ENCODE measurements at places on chromosomes 16 and 17.

DNA sequence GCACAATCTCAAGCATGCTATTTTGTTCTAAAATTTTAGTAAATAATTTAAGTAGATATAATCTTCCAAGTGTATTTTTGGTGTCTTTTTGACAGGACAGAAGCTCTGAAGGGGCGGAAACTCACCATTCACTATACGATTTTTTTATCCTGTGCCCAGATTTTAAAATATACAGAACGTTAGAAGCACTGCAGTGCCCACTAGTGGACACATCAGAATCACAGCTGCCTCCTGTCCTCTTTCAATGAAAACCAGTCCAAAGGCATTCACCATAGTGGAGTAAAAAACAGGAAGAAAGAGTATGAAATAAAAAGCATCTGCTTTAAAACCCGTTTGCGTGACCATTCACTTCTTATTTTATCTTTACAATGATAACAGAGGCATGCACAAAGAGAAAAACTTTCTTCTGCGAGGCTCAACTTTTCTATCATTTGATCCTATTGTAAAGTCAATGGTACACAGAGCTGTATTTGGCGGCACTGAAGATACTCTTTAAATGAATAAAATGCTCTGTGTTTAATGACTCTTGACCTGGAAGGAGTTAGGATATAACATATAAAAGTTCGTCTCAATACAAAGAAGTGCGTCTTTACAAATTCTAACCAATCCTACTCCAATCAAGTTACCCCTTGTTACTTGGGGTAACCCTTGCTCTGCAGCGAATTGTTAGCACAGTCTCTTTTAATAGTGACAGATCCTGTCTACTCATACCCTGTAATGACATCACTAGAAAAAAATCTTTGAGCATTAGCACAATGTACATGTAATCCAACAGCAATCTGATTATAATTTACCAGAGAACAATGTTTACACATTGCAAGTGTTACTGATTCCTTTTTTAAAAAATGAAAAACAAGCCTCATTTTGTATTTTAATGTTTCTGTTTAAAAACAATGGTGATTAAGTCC, 339.8 kb upstream of the PSMD7 start:
- DNase-seq = peak; percentile 16

GRCh38 chr17:45871718-45872117, 22.6 kb upstream of the MAPT start:
- DNase-seq = no peak

DNA sequence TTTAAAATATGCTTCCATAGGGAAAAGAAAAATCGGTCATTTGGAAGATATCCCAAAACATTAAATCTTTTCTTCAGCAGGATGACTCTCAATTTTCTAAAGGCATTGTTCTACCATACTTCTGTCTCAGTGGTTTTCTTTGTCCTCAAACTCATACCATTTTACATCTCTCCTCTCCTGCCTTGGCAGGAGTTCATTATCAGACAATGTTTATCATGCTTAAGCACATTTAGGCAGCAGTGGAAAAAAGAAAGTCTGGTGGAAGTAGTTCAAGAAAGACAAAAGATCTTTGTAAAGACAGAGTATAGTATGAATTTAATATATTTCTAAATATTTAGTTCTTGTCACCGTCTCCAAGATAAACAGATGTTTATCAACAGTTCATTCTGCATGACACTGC, 68.2 kb downstream of the CDK12 start:
- DNase-seq = no peak

DNA sequence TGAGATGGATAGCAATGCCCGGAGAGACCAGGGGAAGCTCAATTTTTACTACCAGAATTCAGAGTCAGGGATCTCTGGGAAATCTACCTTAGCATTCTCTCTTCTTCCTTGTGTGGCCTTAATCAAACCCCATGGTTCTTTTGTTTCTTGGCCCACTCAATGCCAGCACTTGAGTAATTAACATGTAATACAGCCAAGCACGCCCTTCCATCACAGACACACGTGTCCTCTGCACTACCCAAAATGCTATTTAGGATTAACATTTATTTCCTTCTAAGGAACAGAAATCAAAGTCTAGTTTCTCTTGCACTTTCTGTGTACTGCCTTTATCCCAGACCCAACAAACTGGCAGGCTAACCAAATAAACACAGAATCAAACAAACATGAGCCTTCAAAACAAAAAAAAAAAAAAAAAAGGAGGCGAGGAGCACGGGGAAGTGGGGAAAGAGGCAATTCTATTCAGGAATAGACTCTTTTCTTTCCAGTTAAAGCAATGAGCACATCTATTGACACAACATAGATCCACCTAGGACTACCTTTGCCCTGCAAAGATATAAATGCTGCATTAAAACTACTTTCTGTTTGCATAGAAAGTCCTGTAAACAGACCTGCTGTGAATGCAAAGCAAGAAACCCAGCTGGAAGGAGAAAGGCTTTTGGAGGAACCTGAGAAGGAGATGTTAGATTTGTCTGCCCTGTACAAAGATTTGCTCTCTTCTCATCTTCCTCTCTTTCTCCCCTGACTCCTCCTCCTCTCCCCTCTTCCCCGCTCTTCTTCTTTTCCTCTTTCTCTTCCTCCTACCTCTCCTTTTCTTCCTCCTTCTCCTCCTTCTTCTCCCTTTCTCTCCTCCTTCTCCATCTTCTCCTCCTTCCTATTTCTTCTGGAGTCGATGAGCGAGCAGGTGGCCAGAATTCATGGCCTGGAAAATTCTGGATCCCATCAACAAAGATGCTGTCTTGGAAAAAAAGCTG, 294.4 kb downstream of the NPIPA8 start:
- DNase-seq = no peak

GRCh38 chr16:4869147-4869805, 22.0 kb downstream of the UBN1 start:
- no peak for DNase-seq

GRCh38 chr16:85898521-85899442, at the start of gene IRF8:
Gene IRF8, plus strand, starts transcription at chr16:85899162. Its CDS starts 3,854 bp downstream, at chr16:85903016.
- DNase-seq = peak; percentile 62

DNA sequence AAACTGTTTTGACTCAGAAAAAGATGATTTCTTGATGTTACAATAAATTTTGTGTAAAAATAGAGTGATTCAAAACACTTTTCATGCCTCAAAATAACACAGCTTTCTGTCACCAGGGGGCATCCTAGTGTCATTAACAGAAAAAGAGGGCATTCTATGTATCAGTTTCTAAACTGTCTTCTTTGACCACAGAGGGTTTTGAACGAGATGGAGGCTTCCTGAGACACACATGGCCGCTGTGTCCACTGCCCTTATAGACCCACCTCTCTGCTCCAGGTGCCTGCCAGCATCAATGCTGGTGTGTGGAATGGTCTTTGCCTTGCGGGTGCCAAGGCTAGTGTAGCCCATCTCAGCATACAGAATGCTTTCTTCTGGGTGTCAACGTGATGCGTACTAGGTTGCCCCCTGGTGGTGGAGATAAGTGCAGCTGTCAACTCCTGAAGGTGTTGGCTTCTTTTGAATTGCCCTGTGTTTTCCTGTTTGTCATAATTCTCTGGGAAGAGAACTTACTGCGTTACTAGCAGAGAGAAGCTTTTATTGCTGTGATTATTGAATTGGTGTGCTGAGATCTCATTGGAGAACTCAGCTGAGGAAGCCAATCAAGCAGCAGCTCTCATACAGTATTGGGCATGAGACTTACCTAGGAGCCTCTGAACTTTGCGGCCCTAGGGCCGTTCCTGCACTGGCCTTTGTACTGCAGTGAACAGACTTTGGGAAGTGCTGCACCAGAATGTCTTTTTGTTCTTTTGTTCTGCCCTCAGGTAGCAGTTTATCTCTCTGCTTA, 38.6 kb downstream of the USP10 start:
- DNase-seq = peak; percentile 50

DNA sequence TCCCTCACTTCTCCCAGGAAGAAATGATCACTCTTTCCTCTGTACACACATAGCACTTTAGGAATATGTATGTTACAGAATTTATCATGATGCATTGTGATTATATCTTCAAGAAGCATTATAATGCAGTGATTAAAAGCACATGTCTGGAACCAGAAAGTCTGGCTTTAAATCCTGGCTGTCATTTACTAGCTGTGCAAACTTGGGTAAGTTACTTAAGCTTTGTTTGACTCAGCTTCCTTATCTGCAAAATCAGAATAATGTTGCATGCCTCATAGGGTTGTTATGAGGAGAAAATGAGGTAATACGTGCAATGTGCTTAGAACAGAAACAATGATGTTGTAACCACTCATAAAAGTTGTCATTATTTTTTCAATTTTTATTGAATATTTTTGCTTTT, 156.3 kb upstream of the ZKSCAN2 start:
- no peak for DNase-seq

DNA sequence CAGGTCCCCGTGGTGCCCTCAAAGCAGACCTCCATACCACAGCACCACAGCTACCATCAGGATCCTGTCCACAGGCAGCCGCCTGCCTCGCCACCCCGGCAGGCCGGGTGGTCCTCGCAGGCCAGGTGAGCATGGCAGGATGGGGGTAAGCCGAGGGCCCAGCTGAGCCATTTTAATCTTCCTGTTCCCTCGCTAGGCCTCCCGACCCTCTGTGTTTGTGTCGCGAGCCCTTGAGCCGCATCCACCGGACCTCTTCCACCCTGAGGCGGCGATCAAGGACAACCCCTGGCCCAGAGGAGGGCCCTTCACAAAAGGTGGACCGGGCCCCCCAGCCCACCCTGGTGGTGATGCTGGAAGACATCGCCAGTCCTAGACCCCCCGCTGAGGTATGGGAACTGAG, 2.0 kb downstream of the PRR14 start:
- DNase-seq = no peak

GRCh38 chr16:4375717-4376116, 4.1 kb downstream of the VASN start:
- no peak for DNase-seq

DNA sequence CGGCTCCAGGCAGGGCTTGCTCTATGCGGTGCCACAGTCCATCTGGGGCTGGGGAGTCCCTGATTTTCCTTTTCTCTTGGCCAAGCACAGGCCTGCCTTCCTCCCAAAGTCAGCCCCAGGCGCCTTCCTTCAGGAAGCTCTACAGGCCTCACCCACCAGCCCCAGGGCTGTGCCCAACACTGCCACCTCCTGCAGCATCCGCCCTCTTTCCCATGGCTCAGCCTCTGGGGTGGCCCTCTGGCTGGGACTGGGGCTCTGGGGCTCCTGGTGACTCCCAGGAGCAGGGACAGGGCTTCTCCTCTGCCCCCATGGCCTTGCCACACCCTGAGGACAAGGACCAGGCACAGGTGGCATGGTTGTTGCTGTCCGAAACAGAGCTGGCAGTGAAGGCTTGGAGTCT, 817 bp downstream of the ITGB4 start:
- DNase-seq = no peak

DNA sequence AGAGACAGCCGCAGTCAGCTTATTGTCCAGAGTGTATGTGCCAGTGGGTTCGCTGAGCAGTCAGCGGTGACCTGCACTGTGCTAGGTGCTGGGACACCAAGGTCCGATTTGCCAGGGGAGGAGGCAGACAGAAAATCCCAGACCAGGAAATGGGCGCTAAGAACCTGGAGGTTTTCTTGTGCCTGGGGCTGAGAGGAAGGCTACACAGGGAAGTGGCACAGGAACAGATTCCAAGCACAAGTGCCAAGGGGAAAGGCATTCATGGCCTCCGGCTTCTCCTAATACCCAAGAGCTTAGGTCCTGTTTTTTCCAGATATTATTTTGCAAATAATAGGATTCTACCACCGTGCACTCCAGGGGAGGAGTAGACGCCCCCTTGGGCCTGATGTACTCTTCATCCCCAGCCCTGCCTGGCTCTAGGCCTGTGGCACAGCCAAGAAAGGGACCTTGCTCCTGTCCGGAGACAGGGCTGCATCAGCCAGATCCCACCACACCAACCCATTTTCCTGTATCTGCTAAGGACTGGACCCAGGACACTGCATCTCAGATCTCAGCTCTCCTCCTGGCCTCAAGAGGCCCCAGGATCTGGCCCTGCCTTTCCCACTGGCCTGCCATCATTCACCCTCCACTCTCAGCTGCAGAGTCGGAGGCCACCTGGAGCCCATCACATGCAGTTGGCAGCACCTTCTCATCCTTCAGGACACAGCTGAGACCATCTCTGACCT, 187.2 kb downstream of the NTN1 start:
- no peak for DNase-seq

GRCh38 chr16:13012601-13013000, 111.2 kb downstream of the SHISA9 start:
- no peak for DNase-seq

DNA sequence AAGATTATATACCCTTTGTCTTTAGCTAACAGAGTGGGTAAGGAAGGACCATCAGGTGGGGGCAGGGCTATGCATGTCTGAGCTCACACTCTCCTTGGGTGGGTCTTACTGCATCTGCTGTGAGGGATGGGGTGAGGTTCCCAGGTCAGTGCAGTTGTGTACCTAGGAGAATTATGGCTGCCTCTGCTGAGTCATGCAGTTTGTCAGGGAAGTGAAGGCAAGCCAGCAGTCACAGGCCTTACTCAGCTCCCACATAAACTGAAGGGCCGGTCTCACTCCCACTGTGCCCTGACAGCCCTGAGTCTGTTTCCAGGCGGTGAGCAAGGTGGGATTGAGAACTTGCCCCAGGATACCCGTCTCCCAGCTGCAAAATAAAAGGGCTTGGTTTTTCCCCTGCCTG, 328.6 kb downstream of the MAP2K6 start:
- DNase-seq = no peak

GRCh38 chr17:74253036-74253435, 21.0 kb upstream of the DNAI2 start:
- no peak for DNase-seq

GRCh38 chr17:57104461-57105175, 19.6 kb downstream of the AKAP1 start:
- no peak for DNase-seq

GRCh38 chr16:68046106-68046505, 23.0 kb downstream of the DUS2 start:
- no peak for DNase-seq

- no peak for DNase-seq
These were observed 9.7 kb upstream of the KDM6B start for GRCh38 chr17:7824021-7824924.

GRCh38 chr16:79664407-79664806, 63.9 kb upstream of the MAF start:
- no peak for DNase-seq

DNA sequence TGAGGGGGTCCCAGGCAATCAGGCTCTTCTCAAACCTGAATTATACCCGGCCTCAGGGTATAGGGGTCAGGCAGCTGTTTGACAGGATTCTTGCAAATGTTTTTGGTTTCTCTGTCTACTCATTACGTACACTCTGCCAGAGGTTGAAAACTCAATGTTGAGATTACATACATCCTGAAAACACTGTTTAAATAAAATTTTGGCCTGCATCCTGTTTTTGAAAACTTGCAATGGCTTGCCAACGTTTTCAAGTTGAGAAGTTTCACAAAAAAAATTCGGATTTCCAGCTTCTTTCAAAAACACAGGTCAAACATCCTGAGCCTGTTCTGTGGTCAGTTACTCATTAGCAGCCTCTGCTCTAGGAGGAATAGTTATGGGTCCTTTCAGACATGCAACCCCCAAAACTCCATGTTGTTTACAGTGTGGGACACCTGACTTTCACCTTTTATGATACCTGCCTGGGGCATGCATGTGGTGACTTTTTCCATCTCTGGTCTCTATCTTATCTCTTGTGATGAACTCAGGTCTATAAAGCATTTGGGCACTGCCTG, 577.8 kb downstream of the WWOX start:
- DNase-seq = no peak

Measured in GM19239 (cell line).